Stimulated activated CD4-positive, alpha-beta T cell treated with anti-CD3 and anti-CD28 coated beads, TNF-alpha, amount 100 ng/mL, for 1 hour (primary cell): ENCODE measurements at places on chromosomes 1 and 21.

DNA sequence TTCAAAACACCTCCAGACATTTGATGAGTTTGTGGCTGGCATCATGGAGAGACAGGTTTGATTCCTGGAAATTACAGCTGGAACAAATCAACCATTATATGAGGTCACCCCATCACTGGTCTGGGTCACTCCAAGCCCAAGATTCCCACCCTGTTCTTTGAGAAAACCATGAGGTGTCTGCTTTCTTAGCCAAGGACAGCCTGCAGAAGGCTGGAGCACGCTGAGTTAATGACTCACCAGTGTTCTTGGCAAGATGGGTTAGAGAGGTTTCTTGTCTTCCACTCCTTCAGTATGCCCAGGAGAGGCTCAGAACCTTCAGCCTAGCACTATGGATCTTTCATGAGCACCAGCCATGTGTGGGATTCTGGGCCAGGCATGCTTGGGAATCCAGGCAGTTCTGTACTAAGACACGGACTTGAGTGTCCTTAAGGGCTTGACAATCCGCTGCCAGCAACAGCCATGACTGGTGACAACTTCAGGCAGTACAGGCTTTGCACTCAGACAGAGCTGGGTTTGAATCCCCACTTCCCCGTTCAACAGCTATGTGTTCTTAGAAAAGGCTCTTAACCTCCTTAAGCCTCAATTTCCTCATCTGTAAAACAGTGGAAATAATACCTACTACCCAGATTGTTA is 43.9 kb downstream of the GRHL3 start:
- no peak for DNase-seq

DNA sequence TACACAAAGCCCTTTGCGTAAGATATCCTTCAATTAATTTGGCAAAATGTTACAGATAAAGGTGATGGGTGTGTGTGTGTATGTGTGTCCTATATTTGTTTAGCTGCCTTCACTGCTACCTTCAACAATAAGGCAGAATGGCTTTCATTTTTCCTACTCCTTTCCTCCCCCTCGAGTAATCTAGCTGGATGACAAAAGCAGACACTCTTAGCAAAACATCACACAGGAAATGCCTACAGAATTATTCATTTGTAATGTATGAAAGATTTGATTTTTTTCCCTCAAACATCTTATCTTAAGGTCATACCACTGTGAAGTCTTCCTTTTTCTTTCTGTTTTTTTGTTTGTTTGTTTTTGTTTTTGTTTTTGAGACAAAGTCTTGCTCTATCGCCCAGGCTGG is 10.6 kb downstream of the PTPN22 start:
- no peak for DNase-seq

- no peak for DNase-seq
These were observed 1.6 kb downstream of the CD247 start for GRCh38 chr1:167516404-167517388.

- DNase-seq, result no peak
These were observed 52.3 kb upstream of the DNAJC6 start for GRCh38 chr1:65256860-65257708.

- no peak for DNase-seq
These were observed 9.0 kb upstream of the ARID1A start for GRCh38 chr1:26686795-26687194.

GRCh38 chr1:50894340-50894739 is 65.7 kb downstream of the FAF1 start:
- DNase-seq, result no peak

DNA sequence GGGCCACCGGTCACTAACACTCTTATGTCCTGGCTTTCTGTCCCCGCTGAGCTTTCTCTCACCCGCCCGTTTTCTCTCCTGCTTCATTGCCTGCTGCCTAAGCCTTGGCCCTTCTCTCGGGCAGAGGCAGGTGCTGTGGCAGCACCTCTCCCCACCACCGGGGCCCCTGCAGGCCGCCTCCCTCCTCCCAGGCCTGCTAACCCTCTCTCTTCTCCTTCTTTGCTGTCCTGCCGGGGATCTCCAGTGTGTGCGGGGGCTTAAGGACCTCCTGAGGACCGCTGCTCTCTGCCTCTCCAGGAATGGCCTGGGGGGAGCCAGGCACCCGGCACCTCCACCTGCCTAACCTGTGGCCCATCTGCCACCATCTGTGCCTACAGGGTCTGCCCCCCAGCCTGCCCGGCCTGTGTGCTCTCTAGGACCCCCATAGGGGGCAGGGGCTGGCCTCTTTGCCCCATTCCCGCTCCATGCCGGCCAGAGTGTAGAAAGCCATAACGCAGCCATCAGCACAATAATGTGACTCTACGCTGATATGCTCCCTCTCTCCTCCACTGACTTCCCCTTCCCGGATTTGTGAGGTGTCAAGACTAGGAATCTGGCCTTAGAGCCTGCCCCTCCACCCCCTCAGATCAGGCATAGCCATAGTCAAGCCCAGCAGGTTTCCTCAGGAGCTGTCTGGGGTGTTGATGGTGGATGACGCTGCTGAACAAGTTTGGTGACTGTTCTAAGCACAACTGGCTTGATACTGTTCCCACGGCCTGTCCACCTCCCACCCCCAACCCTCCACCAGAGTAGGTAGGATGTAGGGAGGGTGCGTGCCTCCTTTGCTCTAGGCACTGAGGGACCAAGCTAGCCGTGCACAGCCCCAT is 6.1 kb upstream of the SFN start:
- no peak for DNase-seq

- no peak for DNase-seq
These were observed 20.6 kb upstream of the SCCPDH start for GRCh38 chr1:246703581-246703980.

GRCh38 chr1:218669431-218669830 is 324.3 kb downstream of the TGFB2 start:
- DNase-seq, result no peak

- DNase-seq, result no peak
These were observed 330.0 kb upstream of the PLD5 start for GRCh38 chr1:242854466-242854865.

- DNase-seq, result no peak
These were observed 549.7 kb upstream of the PLXNA2 start for GRCh38 chr1:208793861-208794345.

DNA sequence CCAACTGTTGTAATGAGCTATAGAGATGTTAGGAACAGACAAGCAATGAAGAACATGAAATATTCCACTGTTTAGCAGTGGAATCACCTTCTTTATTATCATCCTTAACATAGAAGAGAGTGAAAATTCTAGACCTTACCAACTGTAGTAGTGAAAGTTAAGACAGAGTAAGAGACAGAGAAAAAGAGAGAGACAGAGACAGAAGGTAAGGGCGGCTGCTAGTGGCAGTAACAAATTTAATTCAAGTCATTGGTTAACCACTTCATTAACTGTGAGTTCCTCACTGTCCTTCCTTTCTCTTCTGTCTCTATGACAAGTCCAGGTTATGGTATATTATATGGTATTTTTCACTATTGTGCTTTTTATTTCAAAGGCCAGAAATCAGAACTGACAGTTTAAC is 355.7 kb upstream of the ESRRG start:
- no peak for DNase-seq

- no peak for DNase-seq
These were observed 324.8 kb downstream of the COL11A1 start for GRCh38 chr1:102783487-102783886.

DNA sequence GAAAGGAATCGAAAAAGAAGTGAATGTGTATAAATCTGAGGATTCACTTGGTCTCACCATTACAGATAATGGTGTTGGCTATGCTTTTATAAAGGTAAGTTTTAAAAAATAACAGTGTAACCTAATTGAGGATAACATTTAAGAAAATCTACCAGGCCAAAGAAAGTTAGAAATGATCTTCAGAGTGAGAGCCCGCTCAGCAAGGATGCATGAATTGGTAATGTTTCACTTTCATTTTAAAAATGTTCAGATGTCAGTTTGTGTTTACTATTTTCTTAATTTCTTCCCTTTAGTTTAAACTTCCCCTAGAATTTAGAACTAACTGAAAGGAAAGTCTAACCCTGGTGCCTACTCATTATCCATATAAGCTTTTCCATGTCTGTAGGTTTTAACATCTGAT is 35.0 kb downstream of the GIPC2 start:
- DNase-seq, result no peak

DNA sequence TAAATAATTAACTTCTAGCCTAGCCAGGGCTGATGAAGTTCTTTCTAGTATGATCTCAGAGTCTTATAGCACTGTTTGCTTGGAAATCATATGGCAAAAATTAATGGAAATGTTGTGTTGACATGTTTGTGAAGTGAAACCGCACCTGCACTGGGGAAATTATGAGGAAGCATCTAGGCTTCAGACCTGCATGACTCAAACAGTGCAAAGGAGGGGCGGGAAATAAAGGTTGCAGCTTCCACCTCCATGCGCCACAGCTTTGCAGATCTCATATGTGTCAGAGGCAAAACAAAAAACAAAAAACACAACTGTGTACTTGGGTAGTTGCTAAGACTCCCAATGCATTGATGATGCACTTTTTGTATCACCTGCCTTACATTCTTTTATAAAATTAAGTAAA is 1080.6 kb downstream of the PLA2G4A start:
- DNase-seq, result no peak

DNA sequence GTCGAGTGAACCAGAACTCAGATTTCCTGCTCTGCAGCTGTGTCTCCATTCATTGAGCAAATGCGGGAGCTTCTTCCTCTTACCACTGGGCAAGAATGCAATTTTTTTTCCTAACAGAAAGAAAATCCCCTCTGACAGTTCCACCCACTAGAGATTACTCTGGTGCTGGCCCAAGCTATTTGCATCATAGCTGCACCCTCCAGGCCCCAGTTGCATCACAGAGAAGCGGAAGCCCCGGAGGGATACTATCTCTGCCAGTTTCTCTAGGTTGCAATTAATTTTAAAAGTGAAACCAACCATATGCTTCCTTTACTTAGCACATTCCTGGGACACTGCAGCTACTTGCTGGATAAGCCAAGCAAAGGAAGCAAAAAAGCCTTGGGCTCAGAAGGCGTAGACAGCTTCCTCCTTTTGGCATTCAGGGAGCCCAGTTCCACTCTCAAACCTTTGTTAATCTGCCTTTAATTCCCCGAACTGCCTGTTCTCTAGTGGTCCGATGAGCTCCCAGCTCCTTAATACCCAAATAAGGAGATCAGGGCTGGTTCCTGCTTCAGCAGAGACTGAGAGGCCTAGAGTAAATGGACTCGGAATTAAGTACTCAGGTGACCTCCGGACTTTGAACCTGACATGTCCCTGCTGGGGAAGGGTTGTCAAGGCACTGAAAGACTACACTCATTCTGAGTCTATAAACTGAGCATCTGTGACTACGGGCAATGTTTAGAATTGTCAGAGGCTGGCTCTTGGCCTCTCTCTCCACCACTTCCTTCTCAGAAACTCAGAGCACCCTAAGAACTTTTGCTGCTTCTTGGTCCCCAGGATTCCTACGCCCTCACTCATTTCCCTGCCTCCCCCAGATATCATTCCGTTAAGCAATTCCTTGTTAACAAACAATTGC is 72.5 kb upstream of the TNFSF18 start:
- DNase-seq, result no peak

GRCh38 chr1:243799908-243800307 is 50.1 kb downstream of the AKT3 start:
- no peak for DNase-seq

- no peak for DNase-seq
These were observed 294.0 kb upstream of the C1orf87 start for GRCh38 chr1:60367532-60367931.

- no peak for DNase-seq
These were observed 133.4 kb downstream of the DMRTB1 start for GRCh38 chr1:53592521-53592982.

- DNase-seq, result no peak
These were observed 660 bp upstream of the PDE4B start for GRCh38 chr1:65791801-65792668.

DNA sequence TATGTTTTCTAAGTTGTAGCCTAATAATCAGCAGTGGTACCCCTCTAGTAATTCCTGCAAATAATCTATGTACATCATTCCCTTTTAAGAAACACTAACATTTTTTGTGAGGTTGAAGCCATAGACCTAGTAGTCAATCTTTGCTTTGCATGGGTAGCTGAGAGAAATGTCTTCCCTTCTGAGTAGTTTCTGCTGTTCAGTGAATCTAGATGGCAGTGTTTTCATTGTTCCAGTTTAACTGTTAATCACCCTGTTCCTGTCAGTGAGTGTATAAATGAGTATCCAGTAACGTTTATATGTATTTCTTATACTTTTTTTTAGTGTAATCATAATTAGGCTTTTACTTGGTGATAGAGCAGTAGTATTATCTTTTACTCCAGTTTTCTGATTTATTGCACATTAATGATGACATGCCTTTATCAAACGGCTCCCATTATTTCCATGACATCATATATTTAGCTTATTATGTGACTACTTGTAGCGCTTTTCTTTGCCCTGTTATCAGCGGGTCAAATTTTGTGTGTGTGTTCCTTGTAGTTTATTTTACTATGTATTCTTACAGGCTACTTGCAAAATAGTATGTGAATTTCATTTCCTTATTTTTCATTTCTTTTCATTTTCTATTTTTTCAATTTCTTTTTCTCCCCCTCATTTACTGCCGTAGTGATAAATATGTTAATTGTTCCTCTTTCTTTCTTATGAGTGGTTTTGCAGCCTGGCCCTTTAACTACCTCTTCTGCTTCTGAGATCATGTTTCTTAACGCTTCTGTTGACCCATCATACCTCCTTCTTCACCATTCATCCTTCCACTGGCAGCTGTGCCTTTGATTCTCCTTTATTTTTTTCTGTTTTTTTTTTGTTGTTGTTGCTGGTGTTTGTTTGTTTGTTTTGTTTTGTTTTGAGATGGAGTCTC is 18.8 kb downstream of the CEP350 start:
- DNase-seq, result no peak

- DNase-seq, result no peak
These were observed 21.2 kb upstream of the APOBEC4 start for GRCh38 chr1:183674339-183674738.

DNA sequence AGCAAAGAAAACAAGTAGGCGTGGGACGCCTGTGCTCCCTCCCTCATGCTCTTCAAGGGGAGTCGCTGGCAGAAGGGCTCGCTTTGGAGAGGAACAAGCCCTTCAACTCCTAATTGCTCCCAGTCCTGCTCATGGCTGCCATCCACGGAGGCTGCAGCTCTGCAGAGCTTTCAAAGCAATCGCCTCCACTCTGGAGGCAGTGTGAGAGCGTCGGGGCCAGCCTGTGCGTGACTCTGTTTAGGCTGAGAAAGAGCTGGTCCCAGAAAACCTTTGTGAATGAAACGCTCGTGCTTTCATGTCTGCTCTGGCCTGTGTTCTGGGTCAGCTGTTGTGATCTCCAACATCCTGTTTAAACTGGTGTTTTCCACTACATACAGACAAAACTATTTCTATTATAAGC is 23.9 kb upstream of the RUNX1 start:
- DNase-seq, result no peak
